ENCODE measurements at places on chromosomes 11 and 22.

- DNase-seq: peak; percentile 10
Observed at GRCh38 chr11:120564573-120565311, 53.2 kb downstream of the GRIK4 start.

- DNase-seq: no peak
Observed at GRCh38 chr11:6927030-6927617, 898 bp downstream of the ZNF215 start.

GRCh38 chr11:130830566-130830965, 85.7 kb downstream of the SNX19 start:
- no peak for DNase-seq

GRCh38 chr11:76181371-76181770, 24.9 kb downstream of the WNT11 start:
- DNase-seq: no peak

GRCh38 chr11:8756201-8756600, 73.6 kb downstream of the RPL27A start:
- no peak for DNase-seq

DNA sequence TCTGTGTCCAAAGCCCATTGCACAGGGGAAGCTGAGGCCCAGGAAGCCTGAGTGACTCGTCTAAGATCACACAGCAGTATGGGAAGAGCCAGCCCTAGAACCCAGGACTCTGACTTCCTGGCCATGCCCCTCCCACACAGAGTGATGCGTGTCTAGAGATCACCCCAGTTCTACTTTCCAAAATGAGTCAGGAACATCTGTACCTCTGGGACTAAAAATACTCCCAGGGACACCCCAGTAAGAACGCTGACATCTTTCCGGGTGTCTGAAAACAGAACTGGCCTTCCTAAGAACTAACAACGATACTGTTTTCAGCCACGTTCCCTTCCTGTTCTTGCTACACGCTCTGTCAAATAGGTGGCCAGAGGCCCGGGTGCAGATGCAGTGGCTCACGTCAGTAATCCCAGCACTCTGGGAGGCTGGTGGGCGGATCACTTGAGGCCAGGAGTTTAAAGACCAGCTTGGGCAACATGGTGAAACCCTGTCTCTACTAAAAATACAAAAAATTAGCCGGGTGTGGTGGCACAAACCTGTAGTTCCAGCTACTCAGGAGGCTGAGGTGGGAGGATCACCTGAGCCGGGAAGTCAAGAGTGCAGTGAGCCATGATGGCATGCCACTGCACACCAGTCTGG, 21.7 kb upstream of the PDGFB start:
- DNase-seq: no peak

DNA sequence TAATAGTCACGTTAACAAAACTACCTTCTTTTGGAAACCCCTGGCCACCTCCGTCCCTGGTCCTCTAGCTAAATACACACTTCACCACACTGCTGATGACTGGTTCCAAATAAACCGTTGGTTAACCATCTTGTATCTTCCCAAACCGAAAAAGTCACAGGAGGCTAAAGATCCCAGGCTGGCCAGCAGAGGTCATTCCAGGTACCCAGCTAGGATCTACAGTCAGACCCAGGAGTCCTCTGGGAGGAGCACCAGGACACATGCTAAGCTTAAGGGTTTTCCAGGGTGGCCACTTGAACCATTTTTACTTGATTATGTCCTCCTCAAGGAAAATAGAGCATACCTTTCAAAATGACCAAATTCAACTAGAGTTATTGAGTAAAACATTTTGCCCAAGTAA, 103.2 kb downstream of the ETS1 start:
- DNase-seq: no peak

DNA sequence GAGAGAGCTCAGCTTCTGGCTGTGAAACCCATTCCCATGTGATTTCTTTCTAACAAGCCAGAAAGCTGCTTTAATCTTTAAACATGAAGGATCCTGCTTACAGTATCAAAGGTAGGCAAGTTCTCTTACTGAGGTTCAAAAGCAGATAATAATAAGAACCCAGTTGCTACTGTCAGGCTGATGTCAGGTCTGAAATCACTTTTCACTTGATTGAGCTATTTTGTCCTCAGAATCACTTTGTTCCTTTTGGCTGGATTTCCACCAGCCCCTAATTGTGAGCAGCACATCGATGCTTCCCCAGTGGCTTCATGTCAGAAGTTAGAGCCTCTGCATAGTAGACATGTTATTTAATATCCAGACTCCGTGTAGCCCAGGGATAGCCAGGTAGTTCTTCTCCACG, 55.8 kb upstream of the CEP295 start:
- DNase-seq: no peak

DNA sequence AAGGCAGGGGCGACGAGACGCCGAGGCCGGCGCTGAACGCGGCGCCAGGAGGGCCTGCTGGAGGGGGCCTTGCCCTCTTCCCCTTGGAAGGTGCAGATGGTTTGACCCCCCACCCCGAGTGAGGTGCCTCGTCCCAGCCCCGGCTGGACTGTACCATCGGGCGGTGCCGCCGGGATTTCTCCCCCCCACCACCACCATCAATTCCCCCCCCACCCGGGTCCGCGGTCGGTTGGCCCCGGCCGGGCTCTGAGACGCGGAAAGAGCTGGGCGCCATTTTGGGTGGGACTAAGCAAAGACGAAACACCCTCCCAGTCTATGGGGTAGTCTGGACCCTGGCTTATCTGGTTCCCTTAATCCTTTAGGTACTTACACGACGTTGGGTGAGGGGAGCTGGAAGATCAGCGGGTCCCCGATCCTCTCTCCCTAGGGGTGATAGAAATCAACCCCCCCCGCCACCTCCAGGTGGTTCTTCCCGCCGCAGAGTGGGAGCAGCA, at the start of gene PRDM10:
Gene PRDM10 (minus strand): TSS at position 484 of the 494 bp plus-strand sequence. CDS start 41,871 bp downstream, outside the sequence.
- DNase-seq: peak; percentile 90

- DNase-seq: no peak
Observed at GRCh38 chr22:50119768-50120251, 30.0 kb downstream of the MOV10L1 start.

DNA sequence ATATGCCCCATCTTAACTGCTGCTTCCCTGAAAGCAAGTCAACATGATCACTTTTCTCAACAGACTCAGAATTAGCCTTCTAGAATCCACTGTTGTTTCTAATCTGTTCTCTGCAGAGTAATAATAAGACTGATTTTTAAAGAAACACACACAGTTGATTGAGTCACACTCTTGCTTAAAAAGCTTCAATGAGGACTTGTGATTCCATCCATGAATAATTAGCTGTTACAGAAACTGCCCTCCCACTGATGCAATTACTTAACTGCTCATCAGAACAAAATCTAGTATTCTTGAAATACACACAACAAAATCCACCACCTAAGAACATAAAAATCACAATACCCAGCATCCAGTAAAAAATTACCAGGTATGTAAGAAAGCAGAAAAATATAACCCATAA, 100.5 kb upstream of the TIMP3 start:
- no peak for DNase-seq

DNA sequence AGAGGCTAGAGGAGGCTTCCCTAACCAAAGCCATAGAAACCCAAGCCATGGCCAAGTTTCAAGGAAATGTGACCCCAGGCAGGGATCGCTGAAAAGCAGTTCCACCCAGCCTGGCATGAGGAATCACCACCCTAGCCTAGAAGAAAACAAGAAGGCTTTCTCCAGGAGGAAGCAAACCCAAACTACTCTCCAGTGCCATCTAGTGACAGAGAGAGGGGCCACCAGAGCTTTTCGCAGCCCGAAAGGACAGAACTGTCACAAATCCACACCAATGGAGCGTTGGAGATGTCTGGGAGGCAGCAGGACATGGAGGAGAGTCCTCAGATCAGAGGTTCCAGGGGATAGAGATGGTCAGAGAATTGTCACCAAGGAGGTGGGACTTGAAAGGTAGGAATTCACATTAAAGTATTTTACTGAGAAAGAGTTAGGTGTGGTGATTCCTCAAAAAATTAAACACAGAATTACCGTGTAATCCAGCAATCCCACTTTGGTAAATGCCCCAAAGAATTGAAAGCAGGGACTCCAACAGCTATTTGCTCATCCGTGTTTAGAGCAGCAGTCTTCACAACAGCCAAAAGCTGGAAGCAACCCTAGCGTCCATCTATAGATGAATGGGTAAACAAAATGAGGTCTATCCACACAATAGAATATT, 67.3 kb upstream of the NUP50 start:
- peak; percentile 17 for DNase-seq

DNA sequence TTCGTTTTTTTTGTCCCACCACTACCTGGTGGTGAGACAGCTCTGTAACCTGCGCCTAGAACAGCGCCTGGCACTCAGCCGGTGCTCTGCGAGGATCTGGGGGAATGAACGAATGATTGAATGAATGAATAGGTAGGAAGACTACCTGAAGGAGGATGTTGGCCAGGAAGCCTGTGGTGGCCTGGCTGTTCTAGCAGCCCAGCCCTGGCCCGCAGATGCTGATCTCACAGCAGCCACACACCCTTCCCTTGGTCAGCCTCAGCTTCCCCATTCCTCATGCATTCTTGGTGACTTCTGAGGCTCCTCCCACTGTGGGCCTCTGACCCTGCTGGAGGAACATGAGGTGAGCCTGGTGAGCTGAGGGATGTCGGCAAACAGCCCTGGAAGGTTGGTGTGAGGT, 3.7 kb downstream of the TRPM5 start:
- no peak for DNase-seq

- DNase-seq: no peak
Observed at GRCh38 chr11:65616575-65617001, 1.0 kb downstream of the PCNX3 start.

GRCh38 chr22:27461470-27461869, 340.1 kb downstream of the MN1 start:
- DNase-seq: no peak

- DNase-seq: no peak
Observed at GRCh38 chr11:133425992-133426391, 106.3 kb downstream of the OPCML start.

DNA sequence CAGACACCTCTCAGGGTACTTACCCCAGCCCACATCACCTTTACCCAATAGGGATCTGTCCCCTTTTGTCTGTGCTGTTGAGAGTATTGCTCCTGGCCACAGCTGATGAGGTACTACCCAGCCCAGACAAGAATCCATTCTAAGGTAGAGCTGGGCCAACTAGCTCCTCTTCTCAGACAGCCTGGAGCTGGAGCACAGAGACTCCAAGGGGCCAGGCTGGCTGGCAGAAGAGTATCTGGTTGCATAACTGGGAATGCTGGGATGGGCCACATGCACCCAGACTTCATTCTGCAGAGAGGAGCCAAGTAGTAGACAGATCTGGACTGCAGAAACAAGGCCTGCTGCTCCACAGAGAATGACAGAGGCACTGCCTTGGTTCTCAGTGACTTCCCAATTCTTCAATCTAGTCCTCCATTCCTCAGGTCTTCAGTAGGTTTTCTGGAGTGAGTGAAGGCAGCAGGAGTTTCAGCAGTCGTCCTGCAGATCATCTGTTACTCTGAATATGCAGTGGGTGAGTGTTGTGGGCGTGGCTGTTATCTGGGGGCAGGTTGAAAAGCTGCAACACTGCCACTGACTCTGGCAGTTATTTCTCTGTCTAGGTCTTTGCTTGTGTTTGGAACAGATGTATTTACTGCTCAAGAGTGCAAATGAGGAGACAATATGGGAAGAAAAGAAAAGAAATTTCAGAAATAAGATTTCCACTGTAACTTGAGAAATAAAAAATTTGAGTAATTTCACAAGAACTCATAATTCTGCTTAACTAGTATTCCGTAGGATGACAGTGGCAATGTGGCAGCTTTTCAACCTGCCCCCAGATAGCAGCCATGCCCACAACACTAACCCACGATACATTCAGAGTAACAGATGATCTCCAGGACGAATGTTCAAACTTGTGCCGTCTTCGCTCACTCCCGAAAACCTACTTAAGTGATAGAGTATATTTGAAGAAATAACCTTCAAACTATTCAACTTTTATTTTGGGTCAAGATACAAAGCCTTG, 34.9 kb downstream of the MAPK1 start:
- DNase-seq: no peak

DNA sequence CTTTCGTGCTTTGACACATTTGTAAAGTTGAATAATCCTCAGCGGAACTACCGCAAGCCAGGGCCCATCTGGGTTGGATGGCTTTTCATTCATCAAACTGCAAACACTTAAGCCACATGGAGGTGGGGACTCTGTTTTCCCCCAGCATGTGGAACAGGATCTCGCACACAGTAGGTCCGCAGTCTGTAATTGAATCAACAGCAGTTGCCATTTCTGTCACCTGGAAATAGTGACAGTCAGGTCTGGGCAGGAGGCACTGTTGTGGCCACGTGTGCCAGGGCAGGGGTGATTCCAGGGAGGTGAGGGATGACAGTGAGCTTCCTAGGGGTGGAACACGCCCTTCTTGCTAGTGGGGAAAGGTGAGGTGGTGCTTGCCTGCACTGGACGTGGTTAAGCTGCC, 50.7 kb upstream of the ANO1 start:
- DNase-seq: no peak

DNA sequence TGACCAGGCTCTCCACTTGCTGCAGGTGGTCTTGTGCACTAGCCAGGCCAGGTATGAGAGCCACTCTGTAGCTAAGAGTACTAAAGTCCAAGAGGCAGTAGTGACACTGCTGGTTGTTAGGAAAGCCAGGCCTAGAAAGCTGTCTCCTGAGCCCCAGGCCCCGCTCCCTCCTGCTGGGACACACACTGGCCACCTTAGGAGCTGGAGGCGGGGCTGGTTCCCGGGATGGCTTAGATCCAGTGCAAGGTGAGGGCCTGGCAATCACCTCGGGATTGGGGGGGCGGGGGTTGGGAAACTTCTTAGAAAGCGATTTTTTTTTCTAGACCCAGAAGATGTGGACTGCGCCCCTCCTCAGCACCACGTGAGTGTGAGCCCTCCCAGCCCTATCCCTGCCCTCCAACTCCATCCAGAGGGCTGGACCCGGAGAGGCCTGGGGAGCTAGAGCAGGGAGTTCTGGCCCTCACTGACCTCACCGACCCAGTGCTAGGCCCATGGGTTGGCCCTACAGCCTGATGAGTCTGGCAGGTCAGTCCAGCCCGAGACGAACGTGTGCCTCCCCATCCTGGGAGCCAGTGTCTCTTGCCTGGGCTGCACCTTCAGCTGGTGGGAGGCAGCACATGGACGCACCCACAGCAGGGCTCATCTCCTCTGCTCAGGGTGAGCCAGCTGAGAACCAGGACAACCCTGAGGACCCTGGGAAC, 18.1 kb downstream of the SLC37A2 start:
- no peak for DNase-seq

All from stimulated activated naive CD4-positive, alpha-beta T cell treated with Interleukin-2 at 50 U/mL for 16 hours (primary cell).